ENCODE measurements at places on chromosomes 11 and 22. TPM values are rescaled to one million over a fixed set of nuclear protein-coding genes. Genes with fewer than 3 reads are reported as not detected.

The TMEM121B gene
- total RNA-seq = 8.1 TPM

The SLC43A1 gene
- 16.3 TPM for total RNA-seq

The NAALADL1 gene
- total RNA-seq = 1.0 TPM

The VPREB1 gene
- total RNA-seq = not detected

The ZBTB16 gene
- not detected for total RNA-seq

The OR4P4 gene
- total RNA-seq = not detected

The GPR83 gene
- 0.15 TPM for total RNA-seq

The YWHAH gene
- 250 TPM for total RNA-seq

The NRGN gene
- 7.0 TPM for total RNA-seq
